ENCODE measurements at places on chromosomes 16 and 17.

- no peak for DNase-seq
Observed at GRCh38 chr17:57624386-57624785, 120.7 kb downstream of the CCDC182 start.

DNA sequence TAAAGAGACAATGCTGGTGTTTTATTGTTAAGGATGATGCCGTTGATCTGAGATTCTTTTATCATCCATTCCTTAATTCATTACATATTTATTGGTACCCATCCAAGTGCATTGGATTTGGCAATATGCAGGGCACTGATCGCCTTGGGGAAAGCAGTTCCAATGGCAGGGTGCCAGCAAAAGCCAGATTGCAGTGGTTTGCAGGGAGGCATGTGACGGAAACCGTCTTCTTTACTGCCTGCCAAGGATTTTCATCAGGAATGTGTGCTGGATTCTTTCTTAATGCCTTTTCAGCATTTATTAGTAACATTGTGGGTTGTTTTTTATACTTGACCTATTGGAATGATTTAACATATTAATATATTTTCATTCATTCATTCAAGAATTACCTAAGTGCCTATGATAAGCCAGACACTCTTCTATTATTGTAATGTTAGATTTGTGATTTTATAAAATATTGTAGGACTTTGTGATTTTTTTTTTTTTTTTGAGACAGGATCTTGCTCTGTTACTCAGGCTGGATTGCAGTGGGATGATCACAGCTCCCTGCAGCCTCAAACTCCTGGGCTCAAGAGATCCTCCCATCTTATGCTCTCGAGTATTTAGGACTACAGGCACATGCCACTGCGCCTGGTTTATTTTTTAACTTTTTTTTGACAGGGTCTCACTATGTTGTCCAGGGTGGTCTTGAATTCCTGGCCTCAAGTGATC lies 93.4 kb upstream of the TNRC6A start:
- no peak for DNase-seq

- no peak for DNase-seq
Observed at GRCh38 chr17:66625311-66625767, 209.6 kb upstream of the CACNG5 start.

DNA sequence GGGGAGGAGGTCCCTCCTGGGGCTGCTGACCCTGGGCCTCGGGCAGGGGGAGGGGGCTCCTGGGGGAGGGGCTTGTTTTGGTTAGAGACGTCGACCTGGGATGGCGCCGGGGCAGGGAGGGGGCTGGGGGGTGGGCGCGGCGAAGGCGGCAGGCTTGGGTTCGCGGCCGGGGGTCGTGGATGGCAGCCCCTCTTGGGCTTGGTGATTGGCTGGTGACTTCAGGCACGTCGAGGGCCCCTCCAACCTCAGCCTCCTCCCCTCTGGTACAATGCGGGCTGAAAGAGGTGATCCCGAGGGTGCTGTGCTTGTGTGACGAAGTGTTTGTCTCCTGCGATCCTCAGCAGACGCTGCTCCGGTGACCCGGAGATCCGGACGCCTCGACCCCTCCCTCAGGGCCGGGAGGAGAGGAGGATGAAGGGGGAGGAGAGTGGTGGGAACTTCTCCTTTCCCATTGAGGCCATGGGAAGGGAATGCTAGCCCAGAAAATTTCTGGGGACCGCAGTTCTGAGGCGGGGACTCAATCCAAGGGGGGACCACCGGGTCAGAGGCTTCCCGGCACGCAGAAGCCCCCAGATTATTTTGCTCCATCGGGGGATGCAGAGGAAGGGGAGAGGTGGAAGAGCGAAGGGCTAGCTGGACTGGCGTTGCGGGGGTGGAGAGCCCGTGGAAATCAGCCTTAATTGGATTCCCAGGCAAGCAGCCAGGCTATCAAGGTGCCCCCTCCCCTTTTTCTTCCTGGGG lies 43.9 kb downstream of the RAI1 start:
- no peak for DNase-seq

DNA sequence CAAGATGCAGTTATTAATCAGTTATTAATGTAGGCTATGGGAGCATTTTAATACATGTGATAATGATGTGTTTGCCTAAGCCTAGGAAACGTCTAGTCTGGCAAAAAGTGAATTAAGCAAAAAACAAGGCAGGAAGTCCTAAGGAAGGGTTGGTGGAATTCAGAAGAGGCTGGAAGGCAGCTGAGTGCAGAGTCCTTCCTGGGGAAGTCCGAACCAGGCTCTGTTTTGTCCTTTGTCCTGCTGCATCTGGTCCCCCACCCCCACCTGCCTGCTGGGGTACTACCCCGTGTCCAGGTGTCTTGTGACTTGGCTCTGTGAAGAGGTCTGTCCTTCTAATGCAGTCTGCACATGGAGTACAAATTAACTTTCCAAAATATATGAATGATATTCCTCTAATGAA lies 1.5 kb upstream of the MYH10 start:
- no peak for DNase-seq

DNA sequence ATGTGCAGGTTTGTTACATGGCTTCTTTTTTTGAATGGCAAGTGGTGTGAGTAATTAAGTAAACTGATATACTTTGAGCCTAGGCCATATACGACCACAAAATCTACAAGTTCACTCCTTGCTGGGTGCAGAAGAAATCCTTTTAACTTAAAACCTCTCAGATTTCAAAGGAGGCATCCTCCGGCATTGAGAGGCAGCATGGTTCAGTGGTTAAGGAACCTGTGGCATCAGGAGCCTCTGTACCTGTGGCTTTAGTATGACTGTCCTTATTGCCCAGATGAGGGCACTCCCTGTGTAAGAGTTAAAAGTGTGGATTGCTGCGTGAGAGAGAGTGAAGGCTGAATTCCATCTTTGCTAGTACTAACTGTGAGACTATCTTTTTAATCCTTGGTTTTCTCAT lies 3.3 kb downstream of the NLRP1 start:
- DNase-seq, result no peak

- DNase-seq, result no peak
Observed at GRCh38 chr17:77213778-77214132, 73.0 kb downstream of the SEC14L1 start.

GRCh38 chr16:86991679-86992078 lies 325.5 kb downstream of the C16orf95 start:
- DNase-seq, result no peak

DNA sequence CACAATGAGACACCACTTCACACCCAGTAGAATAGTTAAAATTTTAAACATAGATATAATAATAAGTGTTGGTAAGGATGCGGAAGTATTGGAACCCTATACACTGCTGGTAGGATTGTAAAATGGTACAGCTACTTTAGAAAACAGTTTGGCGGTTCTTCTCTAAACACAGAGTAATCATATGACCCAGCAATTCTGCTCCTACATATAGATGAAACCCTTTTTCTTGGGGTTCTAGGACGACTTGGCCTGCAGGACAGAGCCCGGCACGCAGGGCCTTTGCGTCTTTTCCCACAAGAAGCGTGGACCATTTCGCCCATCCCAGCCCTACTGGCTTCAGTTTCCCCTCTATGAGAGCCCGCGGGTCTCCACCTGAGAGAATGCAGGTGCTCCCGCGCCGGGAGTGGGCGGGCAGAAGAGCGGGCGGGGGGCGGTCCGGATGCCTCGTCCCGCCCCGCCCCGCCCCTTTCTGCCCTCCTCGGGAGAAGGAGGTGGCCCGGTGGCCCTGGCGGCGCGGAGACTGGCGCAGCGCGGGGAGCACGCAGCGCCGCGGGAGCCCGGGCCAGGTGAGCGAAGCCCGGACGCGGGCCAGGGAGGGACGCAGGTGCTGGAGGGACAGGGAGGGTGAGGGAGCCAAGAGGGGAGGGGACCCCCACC lies at the start of gene SDR42E2:
Gene SDR42E2, plus strand, starts transcription at position 508 of the 657 bp plus-strand sequence. CDS start 3,077 bp downstream, outside the sequence.
- no peak for DNase-seq

GRCh38 chr16:85823328-85823920 lies 23.9 kb downstream of the COX4I1 start:
- no peak for DNase-seq

DNA sequence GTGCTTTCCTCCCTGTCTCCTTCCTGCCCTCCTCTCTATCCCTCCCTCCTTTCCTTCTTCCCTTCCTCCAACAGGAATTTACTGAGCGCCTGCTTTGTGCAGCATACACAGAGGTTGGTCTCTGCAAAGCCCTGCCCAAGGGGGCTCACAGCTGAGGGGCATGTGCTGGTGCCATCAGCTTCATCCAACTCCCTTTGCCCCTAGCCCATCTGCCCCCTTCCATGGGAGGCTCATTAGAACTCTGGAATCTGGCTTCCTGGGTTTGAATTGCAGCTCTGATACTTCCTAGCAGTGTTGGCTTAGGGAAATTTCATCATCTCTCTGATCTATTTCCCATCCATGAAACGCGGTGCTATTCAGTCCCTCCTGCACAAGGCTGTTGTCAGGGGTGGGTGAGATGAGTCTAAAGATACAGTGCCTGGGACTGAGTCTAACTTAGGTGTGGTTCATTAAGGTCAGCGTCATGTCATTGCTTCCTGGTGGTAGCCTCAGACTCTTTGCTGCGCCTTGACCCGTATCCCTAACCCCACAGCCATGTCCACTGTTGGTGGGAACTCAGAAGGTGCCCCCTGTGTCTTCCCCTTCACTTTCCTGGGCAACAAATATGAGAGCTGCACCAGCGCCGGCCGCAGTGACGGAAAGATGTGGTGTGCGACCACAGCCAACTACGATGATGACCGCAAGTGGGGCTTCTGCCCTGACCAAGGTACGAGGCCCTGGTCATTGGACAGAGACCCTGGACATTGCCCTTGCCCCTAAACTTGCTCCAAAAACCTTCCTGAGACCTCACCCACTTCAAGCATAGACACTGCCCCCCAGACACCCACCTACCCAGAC lies 10.3 kb downstream of the MMP2 start:
- DNase-seq, result no peak

- DNase-seq, result no peak
Observed at GRCh38 chr17:82832881-82833475, 6.8 kb downstream of the ZNF750 start.

DNA sequence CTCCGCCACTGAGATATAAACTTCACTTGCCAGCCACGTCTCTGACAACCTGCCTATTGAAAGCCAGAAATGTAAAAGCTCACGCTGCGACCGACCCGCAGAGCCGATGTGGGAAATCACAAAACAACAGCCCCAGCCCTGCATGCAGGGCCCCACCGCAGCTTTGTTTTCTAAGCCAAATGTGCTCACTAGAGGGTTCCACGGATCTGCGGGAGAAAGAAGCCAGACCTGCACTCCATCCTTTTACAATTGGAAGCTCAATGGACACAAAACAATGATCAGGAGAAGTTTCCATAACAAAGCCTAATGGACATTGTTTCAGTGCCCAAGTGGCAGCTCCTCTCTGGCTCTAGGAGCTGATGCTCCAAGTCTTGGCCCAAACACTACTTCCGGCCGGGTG lies 33.1 kb downstream of the WIPI1 start:
- no peak for DNase-seq

DNA sequence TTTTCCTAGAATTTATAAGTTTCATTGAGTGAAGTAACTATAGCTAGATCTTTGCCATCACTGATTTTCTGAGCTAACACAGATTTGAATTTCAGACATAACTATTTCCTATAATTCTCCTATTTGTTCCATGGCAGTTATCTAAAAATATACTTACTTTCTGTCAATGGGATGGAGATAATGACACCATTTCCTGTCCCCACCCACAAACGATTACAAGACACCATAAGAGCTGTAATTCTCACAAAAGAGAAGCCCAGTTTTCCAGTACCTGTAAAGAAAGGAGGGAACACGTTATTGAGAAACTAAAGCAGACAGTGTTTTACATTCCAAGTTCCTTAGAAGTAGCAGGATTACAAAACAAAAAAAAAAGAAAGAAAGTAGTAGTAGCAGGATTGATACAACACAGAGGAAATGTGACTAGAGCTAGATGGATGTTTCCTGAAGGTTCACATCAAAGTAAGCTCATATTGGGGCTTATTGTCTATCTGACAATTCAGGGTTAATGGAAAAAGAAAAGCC lies 110.9 kb upstream of the TOB1 start:
- DNase-seq, result no peak

- no peak for DNase-seq
Observed at GRCh38 chr17:36195434-36196130, 976 bp downstream of the CCL3L1 start.

GRCh38 chr17:57032343-57032742 lies 52.7 kb upstream of the AKAP1 start:
- no peak for DNase-seq

GRCh38 chr16:69005641-69006355 lies 99.7 kb upstream of the HAS3 start:
- DNase-seq, result no peak

- DNase-seq, result no peak
Observed at GRCh38 chr17:64289741-64290141, 26.7 kb upstream of the TEX2 start.

DNA sequence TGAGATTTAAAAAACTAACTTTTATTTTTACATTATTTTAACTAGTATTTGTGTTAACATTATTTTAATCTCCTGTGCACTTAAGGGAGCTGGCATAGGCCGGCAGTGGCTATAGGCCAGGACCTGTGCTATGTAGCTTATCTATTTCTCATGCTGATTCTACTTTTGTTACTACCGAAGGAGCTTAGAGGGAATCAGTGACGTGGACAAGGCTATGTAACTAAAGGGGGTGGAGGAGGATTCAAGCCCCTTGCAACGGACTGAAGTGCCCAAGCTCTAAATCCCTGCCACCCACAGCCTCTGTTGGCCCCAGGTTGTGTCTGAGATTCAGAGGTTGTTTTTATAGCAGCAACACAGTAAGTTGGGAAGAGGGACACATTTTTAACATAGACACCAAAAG lies 356.4 kb downstream of the WWOX start:
- no peak for DNase-seq

- DNase-seq, result no peak
Observed at GRCh38 chr17:8005357-8005756, 2.9 kb downstream of the GUCY2D start.

GRCh38 chr17:80092959-80093358 lies 8.4 kb upstream of the GAA start:
- no peak for DNase-seq

- DNase-seq, result no peak
Observed at GRCh38 chr17:21242026-21242697, 11.0 kb downstream of the NATD1 start.

DNA sequence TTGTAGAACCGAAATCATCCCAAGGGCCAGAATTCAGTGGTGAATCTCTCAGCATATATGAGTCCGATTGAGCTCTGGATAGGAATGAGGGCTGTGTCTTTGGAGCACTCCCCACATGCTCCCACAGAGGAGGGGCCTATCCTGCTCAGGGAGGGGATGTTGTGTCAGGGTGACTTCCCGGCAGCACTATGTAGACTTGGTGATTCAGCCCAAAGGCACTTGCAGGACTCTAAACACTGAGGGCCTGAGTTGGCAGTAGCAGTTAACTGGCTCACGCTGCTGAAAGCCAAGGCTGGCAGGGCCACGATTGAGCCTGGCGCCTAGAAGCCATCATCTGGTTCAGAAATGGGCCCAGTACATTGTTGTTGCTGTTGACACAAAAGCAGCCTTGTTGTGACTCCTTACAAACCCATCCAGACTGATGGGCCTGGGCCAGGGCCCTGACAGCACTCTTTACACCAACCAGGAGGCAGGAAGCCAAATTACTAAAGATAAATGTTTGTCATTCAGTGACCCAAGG lies 31.9 kb downstream of the NMT1 start:
- DNase-seq, result no peak

GRCh38 chr17:38797828-38798227 lies 1.5 kb downstream of the PIP4K2B start:
- no peak for DNase-seq

- peak; percentile 97 for DNase-seq
Observed at GRCh38 chr16:67226804-67227566, at the start of gene TMEM208. Gene TMEM208, plus strand, starts transcription at chr16:67227130. Its CDS starts 89 bp downstream, at chr16:67227219.

GRCh38 chr17:50967795-50968194 lies 101.6 kb upstream of the TOB1 start:
- DNase-seq, result no peak

- DNase-seq, result no peak
Observed at GRCh38 chr16:67560827-67561342, 1.4 kb upstream of the CTCF start.
